Large intestine (tissue), 12 donors: ENCODE measurements at places on chromosomes 3 and 15.
A peak's percentile ranks its signal among the peaks of the same experiment; 100 is the strongest.

- DNase-seq: no peak
Measured at GRCh38 chr3:38567498-38567897, 71.4 kb downstream of the EXOG start.

- DNase-seq: no peak
Measured at GRCh38 chr3:95994338-95994737, 820.1 kb upstream of the EPHA6 start.

DNA sequence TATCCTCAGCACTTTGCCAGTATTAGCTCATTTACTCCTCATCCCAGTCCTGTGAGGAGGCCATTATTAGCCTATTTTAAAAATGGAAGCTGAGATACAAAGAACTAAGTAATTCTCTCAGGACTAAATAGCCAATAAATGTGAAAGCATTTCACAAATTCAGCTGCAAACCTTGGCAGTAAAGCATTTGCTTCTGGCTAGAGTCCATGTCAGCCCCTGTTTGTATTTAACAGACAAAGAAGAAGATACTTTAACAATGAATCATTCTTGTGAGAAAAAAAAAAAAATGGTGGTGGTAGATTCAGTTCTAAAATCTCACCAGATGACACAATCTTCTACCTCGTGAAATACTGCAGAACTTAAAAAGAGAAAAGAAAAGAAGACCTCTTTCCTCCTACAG, 85.0 kb upstream of the CNTN6 start:
- no peak for DNase-seq

GRCh38 chr15:84656972-84657371, 1.0 kb downstream of the NMB start:
- DNase-seq: no peak

DNA sequence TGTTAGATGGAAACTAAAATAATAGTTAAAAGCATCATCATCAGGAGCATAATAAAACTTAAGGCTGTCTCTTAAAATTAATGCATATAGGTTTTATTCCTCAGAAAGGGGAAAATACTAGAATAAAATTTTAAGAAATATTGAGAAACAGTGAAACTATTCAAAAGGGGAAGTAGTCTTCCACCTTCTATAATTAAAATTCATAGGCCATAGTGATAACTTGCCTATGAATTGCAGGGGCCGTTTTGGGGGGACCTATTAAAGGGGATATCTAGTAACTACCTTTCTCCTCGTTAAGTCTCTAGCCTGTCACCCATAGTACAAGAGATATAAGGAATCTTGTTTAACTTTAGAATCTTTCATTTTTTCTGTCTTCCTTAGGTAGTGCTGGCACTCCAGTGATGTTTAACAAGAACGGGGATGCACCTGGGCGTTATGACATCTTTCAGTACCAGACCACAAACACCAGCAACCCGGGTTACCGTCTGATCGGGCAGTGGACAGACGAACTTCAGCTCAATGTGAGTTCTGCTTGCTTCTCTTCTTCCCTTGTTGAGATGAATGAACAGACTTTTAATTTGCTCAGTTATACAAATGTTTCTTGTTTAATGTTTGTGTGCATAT, 600.4 kb downstream of the GRM7 start:
- no peak for DNase-seq

- DNase-seq: no peak
Measured at GRCh38 chr3:185606196-185606595, 20.1 kb downstream of the SENP2 start.

- DNase-seq: no peak
Measured at GRCh38 chr3:67324554-67324953, 326.4 kb downstream of the KBTBD8 start.

GRCh38 chr3:120741320-120741719, 996 bp downstream of the RABL3 start:
- DNase-seq: no peak

- DNase-seq: no peak
Measured at GRCh38 chr3:20773320-20773984, 587.4 kb upstream of the SGO1 start.

DNA sequence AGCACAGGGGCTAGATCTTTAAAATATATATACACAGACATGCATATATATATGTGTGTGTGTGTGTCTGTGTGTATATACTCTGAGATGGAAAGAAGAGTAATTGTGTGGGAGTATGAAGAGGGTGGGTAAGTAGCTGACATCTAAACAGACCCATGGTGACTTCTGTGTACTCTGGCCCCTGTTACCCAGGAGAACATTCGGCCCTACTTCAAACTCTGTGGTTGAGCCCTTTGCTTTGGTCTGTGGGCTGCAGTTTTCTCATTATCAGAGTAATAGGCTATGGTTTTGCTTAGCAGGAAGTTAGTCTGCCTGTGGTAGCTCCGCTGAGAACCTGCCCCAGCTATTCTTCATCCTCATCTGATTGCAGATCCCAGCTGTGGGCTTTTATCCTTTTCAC, 141.4 kb downstream of the RBPMS2 start:
- DNase-seq: no peak

- no peak for DNase-seq
Measured at GRCh38 chr15:62462721-62463120, 297.6 kb upstream of the C2CD4B start.

DNA sequence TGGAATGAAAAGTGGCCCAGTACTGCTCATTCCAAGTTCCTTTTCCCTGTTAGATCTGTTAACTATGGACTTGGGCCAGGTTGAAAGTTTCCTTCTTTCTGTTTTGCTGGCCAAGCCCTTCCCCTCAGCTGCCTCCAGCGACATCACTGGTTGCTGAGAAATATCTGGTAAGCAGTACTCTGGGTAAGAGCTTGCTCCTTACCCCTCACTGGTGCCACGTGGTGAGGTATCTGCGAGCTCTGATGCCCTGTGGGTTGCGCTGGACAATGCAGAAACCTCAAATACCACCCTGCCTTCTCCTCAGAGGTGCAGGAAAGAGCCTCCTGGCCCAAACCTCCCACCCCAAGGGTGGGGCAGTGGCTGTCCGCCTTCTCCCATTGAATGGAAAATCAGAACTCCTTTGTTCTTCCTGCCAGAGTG, 42.9 kb upstream of the APH1B start:
- DNase-seq: peak; percentile 88
